ENCODE measurements at places on chromosomes 5 and 9. TPM values are rescaled to one million over a fixed set of nuclear protein-coding genes. Genes with fewer than 3 reads are reported as not detected.

Gene FOCAD
- 35.1 TPM for total RNA-seq

Gene BRD9
- total RNA-seq = 64.7 TPM

Gene SLC36A2
- not detected for total RNA-seq

Gene CA9
- total RNA-seq = 11.2 TPM

Gene OTP
- not detected for total RNA-seq

Gene CNTNAP3B
- 12.5 TPM for total RNA-seq

Gene CCDC171
- total RNA-seq = 1.7 TPM

Gene FAM200C
- 2.6 TPM for total RNA-seq

Gene FBXW5
- total RNA-seq = 138 TPM

Gene ANKRD20A1
- total RNA-seq = 0.07 TPM

Gene IL5
- total RNA-seq = not detected

GRCh38 chr9:90421786-90422185 lies 220.8 kb downstream of the DIRAS2 start:
- DNase-seq = no peak

DNA sequence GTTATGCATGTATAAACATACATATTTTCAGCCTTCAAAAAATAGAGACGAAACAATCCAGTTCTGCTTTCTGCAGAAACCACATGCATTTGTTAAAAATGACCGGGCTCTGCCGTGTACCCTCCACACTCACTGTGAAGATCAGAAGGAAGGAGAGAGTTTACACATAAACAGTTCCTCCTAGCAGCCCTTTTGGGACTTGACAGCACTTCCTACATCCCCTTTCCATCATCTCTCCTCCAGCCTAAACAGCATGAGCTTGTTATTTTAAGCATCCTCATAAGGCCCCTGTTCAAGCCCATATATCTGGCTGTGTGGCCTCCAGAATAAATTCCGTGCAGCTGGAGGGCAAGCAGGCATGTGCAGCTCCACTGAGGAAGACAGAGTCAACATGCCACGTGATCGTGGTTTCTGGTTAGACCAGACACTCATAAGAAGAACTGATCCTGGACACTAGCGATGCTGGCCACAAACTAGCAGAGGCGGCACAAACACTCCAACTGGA lies 42.2 kb downstream of the NIPAL4 start:
- no peak for DNase-seq

- no peak for DNase-seq
These were observed 171.2 kb upstream of the DMAC1 start for GRCh38 chr9:7970681-7971330.

- no peak for DNase-seq
These were observed 103.7 kb upstream of the TLX3 start for GRCh38 chr5:171205375-171205774.

GRCh38 chr9:19517202-19517942 lies 108.6 kb downstream of the ACER2 start:
- peak; percentile 18 for DNase-seq

DNA sequence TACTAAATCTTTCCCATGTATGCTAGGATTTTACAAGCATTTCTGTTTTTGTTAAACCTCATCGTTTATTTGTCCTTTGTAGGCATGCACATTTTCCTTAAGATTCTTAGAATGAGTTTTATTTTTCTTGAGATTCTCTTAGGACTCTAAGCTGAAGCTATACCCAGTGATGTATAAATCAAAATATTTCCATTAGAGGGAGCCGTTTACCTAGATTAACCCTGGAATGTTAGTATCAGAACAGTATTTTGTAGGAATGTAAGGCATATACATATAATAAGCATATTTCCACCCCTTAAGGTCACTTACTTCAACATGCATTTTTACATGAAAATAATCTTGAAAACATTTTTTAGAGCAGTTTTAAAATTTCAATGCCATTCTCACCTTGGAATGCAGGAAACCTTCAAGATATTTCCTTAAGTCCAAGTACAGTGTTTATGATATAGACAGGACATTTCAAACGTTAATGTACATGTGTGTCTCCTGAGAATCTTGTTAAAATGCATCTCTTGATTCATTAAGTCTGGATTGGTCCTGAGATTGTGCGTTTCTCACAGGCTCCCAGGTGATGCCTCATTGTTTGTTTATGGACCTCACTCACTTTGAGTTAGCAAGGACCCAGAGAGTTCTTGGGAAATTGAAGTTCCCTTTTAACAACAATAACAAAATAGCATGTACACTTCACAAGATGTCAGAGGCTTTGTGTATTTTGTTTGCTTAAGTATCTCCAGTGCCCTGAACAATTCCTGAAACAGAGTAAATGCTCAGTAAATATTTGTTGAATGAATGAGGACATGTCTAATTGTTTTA lies 34.9 kb upstream of the FCHO2 start:
- peak; percentile 68 for DNase-seq

- no peak for DNase-seq
These were observed 55.8 kb downstream of the JAK2 start for GRCh38 chr9:5040730-5041389.

DNA sequence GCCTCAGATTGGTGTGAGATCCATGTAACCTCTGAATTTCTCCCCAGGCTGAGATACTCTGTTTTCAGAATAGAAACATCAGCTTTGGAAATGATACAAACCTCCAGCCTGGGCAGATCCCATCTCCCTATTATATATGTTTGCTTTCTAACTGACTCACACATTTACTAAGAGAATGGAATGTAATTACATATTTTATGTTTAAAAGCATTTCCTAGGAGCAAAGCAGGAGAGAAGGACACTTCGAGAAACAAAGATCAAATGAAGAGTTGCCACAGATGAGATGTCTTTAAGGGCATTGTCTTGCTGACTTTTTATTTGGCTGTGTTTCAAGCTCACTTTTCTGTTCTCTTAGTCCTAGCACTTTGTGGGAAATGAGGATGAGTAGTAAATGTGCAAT lies 96.3 kb downstream of the CDH18 start:
- DNase-seq = peak; percentile 58

DNA sequence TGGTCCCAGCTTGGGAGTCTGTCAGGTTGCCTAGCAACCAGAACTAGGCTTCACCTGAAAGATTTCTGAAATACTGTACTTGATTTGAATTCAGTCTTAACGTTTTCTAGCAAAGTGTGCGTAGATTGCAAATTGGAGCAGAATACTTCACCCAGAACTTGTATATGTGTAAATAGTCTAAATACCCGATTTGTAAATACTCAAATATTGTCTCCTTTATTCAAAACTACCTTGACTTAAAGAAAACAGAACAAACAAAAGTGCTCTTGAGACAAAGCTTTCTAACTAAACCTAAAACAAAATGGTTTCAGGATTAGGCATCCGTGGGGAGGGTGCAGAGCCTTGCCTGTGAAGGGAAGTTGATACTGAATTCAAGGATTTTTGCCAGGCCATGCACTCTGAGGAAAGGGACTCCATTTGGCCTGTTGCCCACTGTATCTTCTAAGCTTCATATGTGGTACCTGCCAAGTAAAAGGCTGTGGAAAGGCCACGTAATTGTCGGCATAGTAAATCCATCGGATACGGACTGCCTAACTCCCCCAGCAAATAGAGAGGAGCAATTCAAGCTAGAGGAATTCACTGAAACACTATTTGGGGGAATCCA lies 744 bp upstream of the HMGCS1 start:
- DNase-seq = no peak

GRCh38 chr9:130343445-130343918 lies 77.9 kb downstream of the HMCN2 start:
- DNase-seq = no peak

DNA sequence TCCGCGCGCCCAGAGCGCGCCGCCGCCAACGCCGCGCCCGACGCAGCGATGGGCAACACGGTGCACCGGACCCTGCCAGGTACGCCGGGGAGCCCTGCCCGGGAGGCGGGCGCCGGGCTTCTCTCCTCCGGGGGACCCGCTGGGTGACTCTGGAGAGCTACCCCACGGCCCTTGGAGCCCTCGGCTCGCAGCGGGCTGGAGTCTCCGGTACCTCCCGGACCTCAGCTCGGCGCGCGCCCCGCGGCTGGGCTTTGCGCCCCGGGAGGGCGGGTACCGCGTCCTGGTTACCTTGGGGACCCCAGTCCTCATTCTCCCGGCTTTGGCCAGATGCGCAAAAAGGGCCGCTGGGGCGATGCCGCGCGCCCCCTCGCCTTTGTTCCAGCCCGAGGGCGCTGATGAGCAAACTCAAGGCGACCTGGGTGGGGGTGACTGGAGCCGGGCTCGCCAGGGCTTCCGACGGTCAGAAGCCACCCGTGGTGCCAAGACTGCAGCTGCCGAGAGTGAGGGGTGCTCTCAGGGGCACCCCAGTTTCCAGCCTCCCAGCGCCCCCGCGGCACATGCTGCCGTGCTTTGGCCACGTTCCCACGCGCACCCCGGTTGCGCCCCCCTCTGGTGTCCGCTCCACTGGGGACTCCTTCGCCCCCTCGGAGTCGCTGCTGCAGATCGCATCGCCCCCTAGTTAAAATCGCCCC lies 442 bp downstream of the NEURL1B start:
- no peak for DNase-seq

DNA sequence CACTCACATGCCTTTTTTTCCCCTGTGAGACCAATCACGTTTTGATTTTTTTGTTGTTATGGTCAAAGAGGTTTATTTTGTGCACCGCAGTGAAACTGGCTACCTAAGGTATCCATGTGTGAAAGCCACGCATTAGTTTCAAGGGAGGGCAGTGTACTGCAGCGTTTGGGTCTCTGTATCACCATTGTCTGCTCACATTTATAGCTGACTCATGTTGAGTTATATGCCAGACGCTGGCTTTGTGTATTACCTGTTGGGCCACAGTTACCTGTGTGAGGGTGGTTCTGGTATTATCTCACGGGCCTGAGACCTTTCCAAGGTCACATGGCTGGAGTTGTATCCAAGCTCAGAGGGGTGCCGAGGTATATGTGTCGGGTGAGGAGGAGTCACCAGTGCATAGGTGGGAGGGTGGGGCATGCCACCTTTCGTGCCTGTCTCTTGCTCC lies 75.8 kb downstream of the ARHGAP26 start:
- peak; percentile 74 for DNase-seq

- peak; percentile 51 for DNase-seq
These were observed 14.2 kb downstream of the NDUFAF2 start for GRCh38 chr5:60959156-60959555.

- DNase-seq = peak; percentile 31
These were observed 178.9 kb downstream of the NIPBL start for GRCh38 chr5:37055383-37055990.

- no peak for DNase-seq
These were observed 6.6 kb downstream of the NINJ1 start for GRCh38 chr9:93127395-93127911.

GRCh38 chr5:112210430-112211005 lies 208.6 kb downstream of the EPB41L4A start:
- peak; percentile 54 for DNase-seq

DNA sequence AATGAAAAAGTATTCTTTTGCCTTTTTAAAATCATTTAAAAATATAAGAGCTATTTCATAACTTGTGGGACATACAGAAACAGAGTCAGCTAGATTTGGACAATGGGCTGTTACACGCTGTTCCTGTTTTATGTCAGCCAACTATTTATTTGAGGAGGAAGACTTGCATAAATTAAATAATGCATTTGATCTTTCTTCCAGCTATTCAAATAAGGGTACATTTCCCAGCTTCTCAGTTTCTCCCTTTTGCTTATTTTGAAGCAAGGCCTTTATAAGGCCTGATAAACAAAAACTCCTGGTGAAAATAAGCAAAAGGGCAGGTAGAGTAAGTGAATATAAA lies 6.5 kb downstream of the STOM start:
- DNase-seq = no peak

All from PC-3 (cell line).